ENCODE measurements at places on chromosomes 4 and X.

DNA sequence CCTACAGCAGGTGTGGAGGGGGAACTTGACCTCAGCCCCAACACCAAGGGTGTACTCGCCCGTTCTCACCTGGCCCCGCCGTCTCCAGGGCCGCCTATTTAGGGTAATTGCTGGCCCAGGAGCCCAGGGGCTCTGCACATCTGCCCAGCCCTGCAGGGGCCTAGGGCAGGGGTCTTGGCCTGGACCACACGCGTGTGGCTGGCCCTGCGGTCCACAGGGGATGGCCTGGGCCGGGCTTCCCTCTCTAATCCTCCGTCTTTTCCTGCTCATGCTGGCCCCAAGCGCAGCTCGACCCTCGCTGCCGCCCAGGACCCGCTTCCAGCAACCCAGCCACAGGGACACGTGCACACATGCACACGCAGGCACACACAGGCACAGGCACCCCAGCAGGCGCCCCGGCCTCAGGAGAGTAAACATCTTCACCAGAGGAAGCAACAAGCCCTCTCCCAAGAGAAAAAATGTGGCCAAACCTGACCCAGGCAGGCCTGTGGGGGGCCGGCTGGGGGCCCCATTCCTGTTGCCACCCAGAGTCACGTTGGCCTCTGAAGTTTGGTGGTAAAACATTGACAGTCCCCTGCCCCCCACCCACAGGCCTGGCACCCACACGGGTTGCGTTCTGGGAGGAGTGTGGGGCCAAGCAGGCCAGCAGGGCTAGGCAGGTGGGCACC, 24.6 kb upstream of the FGFR3 start:
- DNase-seq = no peak

- no peak for DNase-seq
These were observed 116.6 kb upstream of the FAT1 start for GRCh38 chr4:186840222-186840701.

DNA sequence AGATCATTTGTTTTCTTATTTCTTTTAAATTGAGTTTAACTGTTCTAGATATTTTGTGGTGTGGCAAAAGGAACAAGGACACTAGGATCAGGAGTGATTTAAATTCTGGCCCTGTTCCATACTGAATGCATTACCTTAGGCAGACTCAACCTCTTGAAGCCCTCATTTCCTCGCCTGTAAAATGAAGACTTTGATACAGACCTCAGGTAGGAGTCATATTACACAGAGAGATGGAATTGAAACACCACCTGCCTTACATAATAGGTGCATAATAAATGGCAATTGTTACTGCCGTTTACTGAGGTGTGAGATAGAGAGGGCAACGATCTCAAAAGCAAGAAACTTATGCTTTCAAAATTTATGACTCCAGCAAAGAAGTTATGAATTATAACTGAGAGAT, 28.2 kb upstream of the RASSF6 start:
- DNase-seq = no peak

GRCh38 chrX:12802741-12803140, 11.5 kb downstream of the PRPS2 start:
- no peak for DNase-seq

DNA sequence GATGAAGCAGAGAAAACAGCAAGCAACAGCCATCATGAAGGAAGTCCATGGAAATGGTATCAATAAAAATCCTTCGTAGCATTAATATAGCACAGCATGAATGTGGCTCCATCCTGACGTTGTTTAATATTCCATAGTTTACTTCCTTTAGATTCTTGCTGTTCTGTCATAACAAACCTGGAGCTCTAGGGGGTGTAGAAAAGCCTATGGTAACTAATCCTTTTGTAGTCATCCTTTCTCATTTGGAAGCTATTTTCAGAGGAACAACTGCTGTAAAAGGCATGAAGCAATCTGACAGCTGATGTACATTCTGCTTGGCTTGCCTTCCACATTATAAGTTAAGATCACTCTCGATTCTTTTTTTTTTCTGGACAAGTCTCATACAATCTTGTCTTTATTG, 914 bp downstream of the MYOZ2 start:
- no peak for DNase-seq

GRCh38 chrX:40893251-40893910, 158.0 kb upstream of the MED14 start:
- no peak for DNase-seq

- no peak for DNase-seq
These were observed 607 bp upstream of the DKC1 start for GRCh38 chrX:154761977-154762536.

GRCh38 chrX:134443020-134443419, 16.9 kb upstream of the HPRT1 start:
- no peak for DNase-seq
